ENCODE measurements at places on chromosomes 3 and 15. TPM values are rescaled to one million over a fixed set of nuclear protein-coding genes. Genes with fewer than 3 reads are reported as not detected.

Gene ITPKA
- 36.1 TPM for total RNA-seq

Gene KNG1
- total RNA-seq = 1.2 TPM

Gene COMMD2
- total RNA-seq = 22.5 TPM

Gene SCAMP5
- total RNA-seq = 4.9 TPM

Gene CELF6
- 0.93 TPM for total RNA-seq

Measured in colonic mucosa (tissue), 4 donors.